ENCODE measurements at places on chromosomes 12 and 14. TPM values are rescaled to one million over a fixed set of nuclear protein-coding genes. Genes with fewer than 3 reads are reported as not detected.

The LTBP2 gene
- total RNA-seq, result 0.75 TPM

The HOXC6 gene
- total RNA-seq, result not detected

The SLC25A47 gene
- 0.13 TPM for total RNA-seq

The ERP27 gene
- total RNA-seq, result not detected

The NRL gene
- total RNA-seq, result 2.5 TPM

The RIMBP2 gene
- 0.70 TPM for total RNA-seq

The CPM gene
- 1.2 TPM for total RNA-seq

The PRH2 gene
- not detected for total RNA-seq

The MARCHF9 gene
- total RNA-seq, result 20.9 TPM

The P2RX7 gene
- 0.09 TPM for total RNA-seq
